ENCODE measurements at places on chromosomes 2 and 18. TPM values are rescaled to one million over a fixed set of nuclear protein-coding genes. Genes with fewer than 3 reads are reported as not detected.

The RNF152 gene
- total RNA-seq = 0.73 TPM

The TNFAIP6 gene
- total RNA-seq = 11.1 TPM

The LYG2 gene
- not detected for total RNA-seq

The KIAA2012 gene
- not detected for total RNA-seq

The RASGRP3 gene
- total RNA-seq = 31.5 TPM

The CNTNAP5 gene
- total RNA-seq = not detected

The GNLY gene
- 181 TPM for total RNA-seq

The HS6ST1 gene
- total RNA-seq = 15.1 TPM

The C1QL2 gene
- not detected for total RNA-seq

The POTEC gene
- total RNA-seq = not detected

The UGT1A8 gene
- total RNA-seq = not detected
